Upper lobe of right lung (tissue), 1 donor: ENCODE measurements at places on chromosomes 6 and 20.

GRCh38 chr6:150667977-150668716 lies 68.5 kb downstream of the PLEKHG1 start:
- DNase-seq = peak; percentile 84
- no peak overlapping the region for H3K4me3 ChIP-seq

GRCh38 chr6:112014483-112014882 lies 39.4 kb upstream of the CCN6 start:
- DNase-seq = no peak
- H3K27ac ChIP-seq = peak overlapping the region; percentile 20
- H3K27me3 ChIP-seq = no peaks in the 10 kb centered on the region
- no peak overlapping the region for H3K4me3 ChIP-seq

GRCh38 chr6:153125032-153125431 lies 6.0 kb downstream of the RGS17 start:
- no peak for DNase-seq
- peaks cover 8% of the 10 kb centered on the region for H3K4me1 ChIP-seq
- H3K4me3 ChIP-seq = no peak overlapping the region
- no peaks in the 10 kb centered on the region for H3K36me3 ChIP-seq
- H3K27me3 ChIP-seq = peaks cover 39% of the 10 kb centered on the region

GRCh38 chr6:1636272-1636825 lies 26.6 kb downstream of the FOXC1 start:
- DNase-seq = no peak
- no peak overlapping the region for H3K4me3 ChIP-seq
- H3K36me3 ChIP-seq = no peaks in the 10 kb centered on the region
- no peaks in the 10 kb centered on the region for H3K27me3 ChIP-seq
- no peaks in the 10 kb centered on the region for H3K4me1 ChIP-seq

DNA sequence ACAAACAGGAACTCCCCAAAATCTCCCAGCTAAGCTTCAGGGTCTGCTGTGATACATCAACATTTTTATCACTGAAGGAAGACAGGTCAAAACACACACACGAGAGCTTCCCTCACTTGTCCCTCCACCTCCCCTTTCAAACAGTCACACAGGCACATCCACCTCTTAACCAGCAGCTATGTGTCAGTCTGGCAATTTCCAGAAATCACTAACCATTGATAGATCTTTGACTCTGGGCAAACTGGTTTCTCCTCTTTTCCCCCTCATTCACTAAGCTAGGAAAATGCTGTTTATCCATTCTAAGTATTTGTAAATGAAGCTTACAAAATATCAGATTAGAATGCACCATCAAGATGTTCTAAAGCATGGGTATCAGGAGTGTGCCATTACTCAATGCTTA lies 87.8 kb downstream of the DCDC2 start:
- no peak overlapping the region for H3K4me3 ChIP-seq
- H3K27me3 ChIP-seq = no peaks in the 10 kb centered on the region
- no peaks in the 10 kb centered on the region for H3K4me1 ChIP-seq

- H3K4me1 ChIP-seq = no peaks in the 10 kb centered on the region
- no peak for DNase-seq
- no peaks in the 10 kb centered on the region for H3K27me3 ChIP-seq
- H3K4me3 ChIP-seq = no peak overlapping the region
These were observed 10.6 kb downstream of the SIRPG start for GRCh38 chr20:1646975-1647431.

DNA sequence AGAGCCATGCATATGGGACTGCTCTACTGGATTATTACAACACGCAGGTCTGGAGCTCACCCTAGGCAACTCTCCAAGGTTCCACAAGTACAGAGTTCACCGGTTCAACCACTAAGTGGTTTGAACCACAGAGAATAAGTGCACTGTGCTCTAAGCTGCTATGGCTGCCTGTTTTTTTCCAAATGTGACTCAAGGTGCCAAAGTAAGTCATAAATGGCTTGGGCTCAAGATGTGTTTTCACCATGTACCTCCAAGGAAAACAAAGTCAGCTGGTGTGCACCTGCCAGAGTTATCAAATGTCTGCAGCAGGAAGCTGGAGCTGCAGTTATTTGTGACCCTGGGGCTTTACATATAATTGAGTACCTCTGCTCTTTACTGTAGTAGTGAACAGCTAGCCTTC lies 76.7 kb downstream of the PREP start:
- peaks cover 58% of the 10 kb centered on the region for H3K36me3 ChIP-seq
- H3K27ac ChIP-seq = no peak overlapping the region
- DNase-seq = no peak
- H3K27me3 ChIP-seq = no peaks in the 10 kb centered on the region
- H3K4me3 ChIP-seq = no peak overlapping the region

DNA sequence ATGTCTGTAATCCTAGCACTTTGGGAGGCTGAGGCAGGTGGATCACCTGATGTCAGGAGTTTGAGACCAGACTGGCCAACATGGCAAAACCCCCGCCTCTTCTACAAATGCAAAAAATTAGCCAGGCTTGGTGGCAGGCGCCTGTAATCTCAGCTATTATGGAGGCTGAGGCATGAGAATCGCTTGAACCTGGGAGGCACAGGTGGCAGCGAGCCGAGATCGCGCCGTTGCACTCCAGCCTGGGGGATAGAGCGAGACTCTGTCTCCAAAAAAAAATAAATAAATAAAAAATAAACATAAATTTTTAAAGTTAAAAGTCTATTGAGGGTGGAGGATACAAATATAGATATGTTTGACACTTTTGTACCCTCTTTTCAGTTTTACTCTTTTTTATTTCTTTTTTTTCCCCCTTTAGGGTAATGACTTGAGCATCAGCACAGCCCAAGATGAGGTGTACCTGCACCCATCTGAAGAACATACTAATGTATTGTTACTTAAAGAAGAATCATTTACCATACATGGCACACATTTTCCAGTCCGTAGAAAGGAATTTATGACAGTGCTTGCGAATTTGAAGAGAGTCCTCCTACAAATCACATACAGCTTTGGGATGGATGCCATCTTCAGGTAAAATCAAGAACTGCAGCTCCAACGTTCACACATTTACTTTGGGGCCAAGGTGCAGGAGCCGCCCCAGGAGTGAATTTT lies 368.9 kb downstream of the LAMA2 start:
- H3K4me3 ChIP-seq = no peak overlapping the region
- H3K36me3 ChIP-seq = no peaks in the 10 kb centered on the region
- no peaks in the 10 kb centered on the region for H3K27me3 ChIP-seq
- no peak for DNase-seq
- no peak overlapping the region for H3K27ac ChIP-seq
- no peaks in the 10 kb centered on the region for H3K4me1 ChIP-seq

DNA sequence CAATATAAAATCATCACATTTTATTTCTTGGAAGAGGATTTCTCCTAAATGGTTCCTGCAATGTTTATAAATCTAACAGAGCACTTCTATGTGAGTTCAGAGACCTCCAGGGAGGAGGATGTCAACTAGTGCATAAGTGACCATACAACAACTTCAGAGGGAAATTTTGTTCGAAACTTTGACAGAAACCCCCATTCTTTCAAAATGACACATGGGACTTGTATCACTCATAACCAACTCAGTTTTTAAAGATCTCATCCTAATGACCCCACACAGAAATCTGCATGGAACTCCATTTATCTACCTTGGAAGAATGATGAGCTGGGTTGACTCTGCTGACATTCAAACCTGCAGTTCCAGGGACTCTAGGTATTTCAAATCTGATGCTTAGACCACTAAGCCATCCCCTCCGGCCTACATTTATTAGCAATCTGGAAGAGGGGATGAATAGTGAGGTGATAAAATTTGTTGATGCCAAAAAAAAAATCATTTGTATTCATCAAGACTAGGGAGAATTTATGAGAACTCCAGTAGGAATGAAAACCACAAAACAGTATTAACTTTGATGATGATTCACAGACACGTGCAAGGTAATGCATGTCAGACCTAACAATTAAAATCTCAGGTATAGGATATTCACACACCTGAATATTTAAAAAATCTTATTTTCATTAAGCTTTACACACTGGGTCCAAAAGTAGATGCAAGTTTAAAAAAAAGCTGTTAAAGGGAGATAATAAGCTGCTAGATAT lies 153.0 kb downstream of the REV3L start:
- H3K36me3 ChIP-seq = peaks cover 89% of the 10 kb centered on the region
- no peak overlapping the region for H3K4me3 ChIP-seq
- H3K27ac ChIP-seq = no peak overlapping the region
- DNase-seq = no peak
- no peaks in the 10 kb centered on the region for H3K4me1 ChIP-seq
- no peaks in the 10 kb centered on the region for H3K27me3 ChIP-seq

GRCh38 chr6:152356016-152356415 lies 281.1 kb downstream of the SYNE1 start:
- H3K4me1 ChIP-seq = no peaks in the 10 kb centered on the region
- no peak overlapping the region for H3K4me3 ChIP-seq
- no peak for DNase-seq

DNA sequence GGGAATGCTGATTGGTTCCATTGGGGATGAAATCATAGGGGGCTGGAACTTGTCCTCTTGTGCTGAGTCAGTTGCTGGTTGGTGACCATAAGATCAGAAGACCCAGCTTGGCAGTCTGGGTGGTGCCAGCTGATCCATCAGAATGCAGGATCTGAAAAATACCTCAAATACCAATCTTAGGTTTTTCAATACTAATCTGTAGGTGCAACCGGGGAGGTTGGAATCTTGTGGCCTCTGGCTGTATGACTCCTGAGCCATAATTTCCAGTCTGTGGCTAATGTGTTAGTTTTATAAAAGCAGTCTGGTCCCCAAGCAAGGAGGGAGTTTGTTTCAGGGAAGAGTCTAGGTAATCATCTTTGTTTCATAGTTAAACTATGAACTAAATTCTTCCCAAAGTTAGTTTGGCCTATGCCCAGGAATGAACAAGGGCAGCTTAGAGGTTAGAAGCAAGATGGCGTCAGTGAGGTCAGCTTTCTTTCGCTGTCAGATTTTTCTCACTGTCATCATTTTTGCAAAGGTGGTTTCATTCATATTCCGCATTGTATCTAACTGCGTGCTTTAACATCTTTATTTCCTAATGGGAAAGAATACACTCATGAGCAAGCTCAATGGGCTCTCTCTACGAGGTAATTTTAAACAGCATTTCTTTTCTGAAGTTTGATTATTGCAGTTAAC lies 2.0 kb downstream of the ARMH2 start:
- no peak overlapping the region for H3K4me3 ChIP-seq
- H3K27me3 ChIP-seq = no peaks in the 10 kb centered on the region
- no peak overlapping the region for H3K27ac ChIP-seq

DNA sequence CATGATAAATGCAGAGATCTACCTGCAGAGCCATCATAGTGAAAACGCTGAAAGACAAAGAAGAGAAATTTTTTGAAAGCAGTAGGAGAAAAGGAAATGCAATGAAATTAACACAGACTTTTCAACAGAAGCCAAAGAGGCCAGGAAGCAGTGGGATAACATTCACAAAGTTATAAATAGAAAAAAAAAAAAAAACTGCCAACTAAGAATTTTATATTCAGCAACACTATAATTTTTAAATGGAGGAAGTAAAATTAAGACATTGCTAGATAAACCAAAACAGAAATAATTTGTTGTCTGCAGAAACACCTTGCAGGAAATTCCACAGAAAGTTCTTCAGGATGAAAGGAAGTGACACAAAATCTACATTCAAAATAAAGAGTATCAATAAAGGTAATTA lies 591.5 kb upstream of the ID4 start:
- H3K4me3 ChIP-seq = no peak overlapping the region
- no peak overlapping the region for H3K27ac ChIP-seq
- no peaks in the 10 kb centered on the region for H3K4me1 ChIP-seq
- no peaks in the 10 kb centered on the region for H3K36me3 ChIP-seq
- no peaks in the 10 kb centered on the region for H3K27me3 ChIP-seq

- no peak overlapping the region for H3K4me3 ChIP-seq
- H3K27ac ChIP-seq = no peak overlapping the region
- no peaks in the 10 kb centered on the region for H3K27me3 ChIP-seq
- H3K36me3 ChIP-seq = no peaks in the 10 kb centered on the region
- no peak for DNase-seq
- no peaks in the 10 kb centered on the region for H3K4me1 ChIP-seq
These were observed 225.8 kb upstream of the QKI start for GRCh38 chr6:163188746-163189145.

DNA sequence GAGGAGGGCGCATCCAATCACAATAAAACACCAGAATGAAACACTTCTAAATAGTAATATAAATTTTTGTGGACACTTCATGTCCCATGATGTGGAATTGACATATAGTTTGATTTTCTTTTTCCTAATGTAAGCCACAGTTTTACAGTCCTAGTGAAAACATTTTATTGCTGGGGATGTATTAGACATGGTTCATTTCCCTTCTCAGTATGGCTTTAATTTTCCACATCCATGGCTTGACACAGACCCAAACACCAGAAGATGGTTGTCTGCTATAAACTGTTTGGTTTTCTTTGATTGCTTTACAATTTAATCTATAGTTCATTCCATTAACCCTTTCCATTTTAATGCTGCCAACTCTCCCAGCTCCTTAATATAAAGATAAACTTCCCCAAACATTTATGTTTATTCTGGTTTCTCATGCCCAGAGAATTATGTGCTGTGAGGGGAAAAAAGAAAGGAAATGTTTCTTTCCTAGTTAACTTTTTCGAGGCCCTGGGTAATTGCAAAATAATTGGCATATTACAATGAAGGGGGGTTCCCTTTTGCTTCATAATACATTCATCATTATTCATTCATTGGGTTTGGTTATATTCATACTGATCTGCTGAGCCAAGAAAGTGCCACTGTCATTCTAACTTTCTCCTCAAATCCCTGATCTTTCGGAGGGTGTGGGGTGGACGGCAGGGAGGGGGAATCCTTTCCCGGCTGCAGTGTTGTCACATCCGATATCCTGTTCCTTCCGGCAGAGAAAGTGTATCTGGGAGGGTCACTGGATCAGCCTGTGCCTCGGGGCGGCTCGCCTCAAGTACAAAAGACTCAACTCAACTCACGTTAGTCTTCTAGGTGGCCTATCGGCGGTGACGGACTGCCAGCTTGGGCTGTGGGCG lies 127.6 kb upstream of the TFAP2D start:
- DNase-seq = no peak
- H3K36me3 ChIP-seq = no peaks in the 10 kb centered on the region
- no peaks in the 10 kb centered on the region for H3K4me1 ChIP-seq
- no peaks in the 10 kb centered on the region for H3K27me3 ChIP-seq
- no peak overlapping the region for H3K27ac ChIP-seq
- H3K4me3 ChIP-seq = no peak overlapping the region

DNA sequence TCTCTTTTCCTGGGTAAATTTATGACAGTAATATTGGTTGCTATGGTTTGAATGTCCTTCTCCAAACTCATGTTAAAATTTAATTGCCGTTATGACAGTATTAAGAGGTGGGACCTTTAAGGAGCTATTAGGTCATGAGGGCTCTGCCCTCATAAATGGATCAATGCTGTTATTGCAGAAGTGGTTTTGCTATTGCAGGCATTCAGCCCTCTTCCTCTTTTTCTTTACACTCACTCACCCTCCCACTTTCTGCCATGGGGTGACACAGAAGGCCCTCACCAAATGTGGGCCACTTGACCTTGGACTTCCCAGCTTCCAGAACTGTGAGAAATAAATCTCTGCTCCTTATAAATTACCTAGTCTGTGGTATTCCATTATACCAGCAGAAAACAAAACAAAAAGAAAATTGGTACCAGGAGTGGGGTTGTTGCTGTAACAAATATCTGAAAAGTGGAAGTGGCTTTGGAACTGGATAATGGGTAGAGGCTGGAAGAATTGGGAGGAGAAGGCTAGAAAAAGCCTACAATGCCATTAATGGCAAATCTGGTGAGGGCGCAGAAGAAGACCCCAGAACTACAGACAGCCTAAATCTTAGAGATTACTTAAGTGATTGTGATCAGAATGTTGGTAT lies 24.8 kb upstream of the IGF2R start:
- H3K4me3 ChIP-seq = no peak overlapping the region
- no peak overlapping the region for H3K27ac ChIP-seq
- H3K27me3 ChIP-seq = no peaks in the 10 kb centered on the region
- H3K36me3 ChIP-seq = no peaks in the 10 kb centered on the region
